ENCODE measurements at places on chromosomes 13 and 19.

DNA sequence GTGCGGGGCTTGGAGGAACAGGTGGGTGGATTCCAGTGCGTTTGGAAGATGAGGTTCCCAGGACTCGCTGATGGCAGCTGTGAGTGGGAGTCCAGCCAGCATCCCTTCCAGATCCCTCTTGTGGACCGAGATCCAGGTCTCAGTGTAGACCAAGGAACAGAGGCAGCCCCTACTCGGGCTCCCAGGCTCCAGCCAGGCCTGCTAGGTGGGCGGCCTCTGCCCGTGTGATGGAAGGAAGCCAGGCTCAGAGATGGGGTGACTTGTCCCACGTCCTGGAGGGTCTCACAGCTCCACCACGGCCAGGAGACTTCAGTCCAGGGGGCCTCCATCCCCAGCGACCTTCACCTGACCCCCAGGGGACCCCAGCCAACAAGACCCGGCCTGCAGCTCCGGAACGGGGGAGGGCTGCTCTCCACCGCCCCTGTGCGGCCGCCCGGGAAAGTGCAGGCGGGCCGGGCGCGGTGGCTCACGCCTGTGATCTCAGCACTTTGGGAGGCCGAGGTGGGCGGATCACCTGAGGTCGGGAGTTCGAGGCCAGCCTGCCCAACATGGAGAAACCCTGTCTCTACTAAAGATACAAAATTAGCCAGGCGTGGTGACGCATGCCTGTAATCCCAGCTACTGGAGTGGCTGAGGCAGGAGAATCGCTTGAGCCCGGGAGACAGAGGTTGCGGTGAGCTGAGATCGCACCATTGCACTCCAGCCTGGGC is 729 bp upstream of the MADCAM1 start:
- H3K27ac ChIP-seq, result no peak overlapping the region
- no peak for DNase-seq
- H3K27me3 ChIP-seq, result peaks cover 29% of the 10 kb centered on the region
- no peaks in the 10 kb centered on the region for H3K36me3 ChIP-seq
- no peak overlapping the region for H3K4me3 ChIP-seq
- H3K4me1 ChIP-seq, result peaks cover 21% of the 10 kb centered on the region

- no peak overlapping the region for H3K4me3 ChIP-seq
- DNase-seq, result no peak
- no peak overlapping the region for H3K27ac ChIP-seq
- no peaks in the 10 kb centered on the region for H3K36me3 ChIP-seq
- H3K27me3 ChIP-seq, result no peaks in the 10 kb centered on the region
- H3K4me1 ChIP-seq, result peaks cover 15% of the 10 kb centered on the region
These were observed 6.4 kb downstream of the LATS2 start for GRCh38 chr13:21055016-21055415.

GRCh38 chr19:31668921-31669320 is 319.7 kb upstream of the TSHZ3 start:
- no peak for DNase-seq
- no peak overlapping the region for H3K4me3 ChIP-seq
- H3K27ac ChIP-seq, result no peak overlapping the region
- H3K27me3 ChIP-seq, result no peaks in the 10 kb centered on the region
- H3K4me1 ChIP-seq, result no peaks in the 10 kb centered on the region

DNA sequence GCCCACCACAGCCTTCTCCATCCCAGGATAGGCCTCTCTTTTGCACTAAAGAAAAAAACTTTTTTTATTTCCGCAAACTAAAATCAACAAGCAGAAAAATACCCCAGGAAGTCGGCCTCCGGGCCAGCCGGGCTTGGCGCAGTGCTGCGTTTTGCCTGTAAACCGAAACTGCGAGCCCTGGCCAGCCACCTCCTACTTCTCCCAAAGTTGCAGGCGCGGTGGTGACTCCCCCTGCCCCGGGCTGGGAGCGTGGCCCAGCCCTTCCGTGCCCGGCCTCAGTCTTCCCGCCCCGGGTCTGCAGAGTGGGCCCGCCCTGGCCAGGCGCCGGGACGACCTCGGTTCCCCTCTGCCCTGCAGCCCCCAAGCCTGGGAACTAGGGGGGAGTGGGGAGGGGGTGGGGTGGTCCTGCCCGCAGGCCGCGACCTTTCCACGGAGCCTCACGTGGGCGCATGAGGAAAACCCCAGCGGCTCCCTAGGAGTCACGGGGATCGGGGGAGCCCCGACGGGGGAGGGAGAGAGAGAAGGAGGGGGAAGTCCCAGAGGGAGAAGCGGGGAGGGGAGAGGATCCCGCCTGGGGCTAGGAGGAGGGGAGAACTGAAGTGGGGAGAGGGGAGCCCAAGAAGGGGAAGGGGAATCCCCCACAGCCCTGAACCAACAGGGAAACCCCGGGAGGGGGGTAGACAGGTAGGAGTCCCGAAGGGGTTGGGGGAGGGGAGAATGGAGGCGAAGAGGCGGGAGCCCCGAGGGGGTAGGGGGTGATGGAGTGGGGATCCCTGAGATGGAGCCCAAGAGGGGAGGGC is 3.0 kb downstream of the GADD45B start:
- no peak for DNase-seq
- no peak overlapping the region for H3K27ac ChIP-seq
- H3K4me3 ChIP-seq, result peak overlapping the region; percentile 18
- H3K27me3 ChIP-seq, result peaks cover 58% of the 10 kb centered on the region
- H3K4me1 ChIP-seq, result peaks cover 53% of the 10 kb centered on the region
- no peaks in the 10 kb centered on the region for H3K36me3 ChIP-seq

DNA sequence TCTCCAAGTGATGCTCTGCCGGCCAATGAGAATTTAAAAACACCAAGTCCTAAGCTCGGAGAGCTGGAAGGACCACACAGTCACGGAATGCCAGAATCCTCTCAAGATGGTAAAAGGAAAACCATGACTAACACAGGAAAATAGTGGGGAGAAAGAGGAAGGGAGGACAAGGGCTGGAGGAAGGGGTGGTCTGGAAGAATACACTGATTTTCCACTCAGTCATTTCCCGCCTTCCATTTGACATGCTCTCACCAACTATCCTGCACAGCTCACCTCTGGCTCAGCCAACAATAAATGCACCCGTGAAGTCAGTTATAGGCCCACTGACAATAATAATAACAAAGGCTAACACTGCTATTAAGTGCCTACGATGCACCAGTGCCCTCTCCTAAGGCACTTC is 31.5 kb downstream of the SLC7A1 start:
- peaks cover 24% of the 10 kb centered on the region for H3K4me1 ChIP-seq
- H3K4me3 ChIP-seq, result no peak overlapping the region
- no peak for DNase-seq
- no peaks in the 10 kb centered on the region for H3K36me3 ChIP-seq
- H3K27ac ChIP-seq, result no peak overlapping the region

DNA sequence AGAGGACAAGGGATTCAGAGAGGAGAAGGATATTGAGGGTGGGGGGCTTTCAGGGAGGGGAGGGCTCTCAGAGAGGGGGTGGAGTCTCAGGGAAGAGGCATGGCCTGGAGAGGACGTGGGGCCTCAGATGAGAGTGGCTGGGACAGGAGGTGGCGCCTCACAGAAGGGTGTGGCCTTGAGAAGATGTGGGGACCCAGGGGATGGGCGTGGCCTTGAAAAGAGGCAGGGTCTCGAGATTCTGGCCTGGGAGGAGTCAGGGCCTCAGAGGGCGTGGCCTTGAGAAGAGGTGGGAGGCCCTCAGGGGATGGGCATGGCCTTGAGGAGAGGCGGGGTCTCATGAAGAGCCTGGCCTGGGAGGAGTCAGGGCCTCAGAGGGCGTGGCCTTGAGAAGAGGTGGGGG is 23.7 kb upstream of the TNFSF14 start:
- no peak overlapping the region for H3K27ac ChIP-seq
- H3K27me3 ChIP-seq, result no peaks in the 10 kb centered on the region
- H3K4me3 ChIP-seq, result no peak overlapping the region
- DNase-seq, result no peak
- no peaks in the 10 kb centered on the region for H3K4me1 ChIP-seq

DNA sequence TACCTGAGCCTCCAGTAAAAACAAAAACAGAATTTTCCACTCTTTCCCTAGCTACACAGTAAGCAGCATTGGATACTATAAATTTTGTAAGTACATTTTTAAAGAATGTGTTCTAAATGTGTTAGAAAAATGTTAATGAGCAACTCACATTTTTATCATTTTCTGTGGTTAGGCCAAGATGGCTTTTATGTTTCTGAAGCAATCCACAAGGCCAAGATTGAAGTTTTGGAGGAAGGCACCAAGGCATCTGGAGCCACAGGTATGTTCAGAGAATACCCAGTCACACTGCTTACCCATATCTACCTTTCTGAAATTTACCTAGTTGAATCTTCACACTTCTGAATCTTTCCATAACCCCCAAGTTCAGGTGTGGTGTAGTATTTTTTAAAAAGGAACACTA is 21.6 kb downstream of the SERPINE3 start:
- no peaks in the 10 kb centered on the region for H3K36me3 ChIP-seq
- H3K4me1 ChIP-seq, result no peaks in the 10 kb centered on the region

- peaks cover 14% of the 10 kb centered on the region for H3K4me1 ChIP-seq
- H3K27me3 ChIP-seq, result no peaks in the 10 kb centered on the region
- no peak for DNase-seq
- no peaks in the 10 kb centered on the region for H3K36me3 ChIP-seq
These were observed 19.1 kb upstream of the ZNF835 start for GRCh38 chr19:56690670-56691069.
